ENCODE measurements at places on chromosomes 11 and 22.

GRCh38 chr11:8192016-8192895, 23.4 kb upstream of the RIC3 start:
- no peak for DNase-seq

DNA sequence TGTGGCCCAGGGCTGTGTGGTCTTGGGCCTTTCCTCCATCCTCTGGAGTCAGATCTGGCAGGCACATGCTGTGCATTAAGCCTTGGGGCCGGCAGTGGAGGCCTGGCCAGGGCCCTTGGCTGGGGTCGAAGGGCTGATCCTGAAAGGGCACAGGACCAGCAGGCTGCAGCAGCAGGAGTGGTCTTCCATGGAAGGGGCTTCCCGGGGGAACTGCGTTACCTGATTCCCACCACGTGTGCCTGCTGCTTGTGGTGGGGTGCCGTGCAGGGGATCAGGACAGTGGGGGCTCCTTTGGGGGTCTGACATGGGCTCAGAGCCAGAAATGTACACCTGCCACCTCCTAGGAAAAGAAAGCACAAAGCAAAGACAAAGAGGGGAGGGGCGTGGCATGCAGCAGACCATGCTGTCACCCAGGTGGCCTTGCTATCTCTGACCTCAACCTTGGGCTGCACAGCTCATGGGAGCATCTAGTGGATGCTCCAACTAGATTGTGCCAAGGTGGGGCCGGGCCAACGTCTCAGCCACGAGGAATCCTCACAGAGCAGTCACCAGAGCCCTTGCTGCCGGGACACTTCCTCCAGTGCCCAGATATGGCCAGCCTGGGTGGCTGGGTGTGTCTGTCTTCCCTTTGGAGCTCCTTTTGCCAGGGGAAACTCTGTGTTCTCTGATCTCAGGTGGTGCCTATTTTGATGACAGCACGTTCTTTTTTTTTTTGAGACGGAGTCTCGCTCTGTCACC, 17.9 kb upstream of the YPEL1 start:
- no peak for DNase-seq

GRCh38 chr11:61826930-61827570, 1.1 kb upstream of the FADS2 start:
- no peak for DNase-seq

- DNase-seq, result no peak
These were observed 195.4 kb downstream of the METTL15 start for GRCh38 chr11:28303477-28304191.

DNA sequence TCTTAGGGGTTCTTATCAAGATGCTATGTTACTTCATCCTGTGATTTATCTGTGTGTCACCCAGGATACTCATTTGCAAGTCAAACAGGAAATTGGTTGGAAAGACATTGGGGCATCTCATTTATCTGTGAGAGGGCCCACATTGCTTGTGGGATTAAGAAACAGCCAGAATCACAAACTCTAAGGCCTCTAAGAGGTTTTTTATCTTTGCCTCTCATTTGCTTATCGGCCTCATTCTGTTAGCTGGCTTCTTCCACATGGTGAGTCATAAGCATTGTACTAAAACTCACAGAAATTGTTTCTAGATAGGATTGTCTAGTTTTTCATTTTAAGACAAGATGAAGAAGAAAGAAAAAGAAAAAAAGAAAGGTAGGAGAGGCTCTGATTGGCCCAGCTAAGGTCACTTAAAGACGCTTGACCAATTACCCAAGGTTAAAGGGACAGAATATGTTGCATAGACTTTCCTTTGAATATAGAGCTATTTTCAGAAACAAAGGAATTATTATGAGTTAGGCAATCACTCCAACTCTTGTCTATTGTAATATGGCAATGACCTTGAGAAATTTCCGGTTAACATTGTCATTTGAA, 121.9 kb downstream of the ARHGAP42 start:
- no peak for DNase-seq

GRCh38 chr11:20374741-20375300, 11.3 kb downstream of the HTATIP2 start:
- no peak for DNase-seq

All from natural killer cell (primary cell).